ENCODE measurements at places on chromosomes 3 and 15. TPM values are rescaled to one million over a fixed set of nuclear protein-coding genes. Genes with fewer than 3 reads are reported as not detected.

DNA sequence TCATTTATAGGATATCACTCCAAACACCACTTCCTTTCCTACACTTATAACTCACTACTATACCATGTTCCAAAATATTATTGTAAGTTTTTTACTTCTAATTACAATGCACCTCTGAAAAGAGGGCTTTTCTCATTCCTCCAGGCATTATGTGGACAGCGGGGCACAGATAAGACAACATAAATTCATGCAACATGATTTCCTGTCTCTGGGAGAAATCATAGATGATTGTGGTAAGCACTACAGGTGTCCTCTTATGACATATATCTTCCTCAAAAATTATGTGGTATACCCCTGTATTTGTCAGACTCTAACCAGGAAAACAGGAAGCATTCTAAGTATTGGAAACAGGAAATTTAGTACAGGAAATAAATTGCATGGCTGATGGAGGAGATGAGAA lies 45.7 kb upstream of the INO80 start:
- H3K27me3 ChIP-seq, result peaks cover 2% of the 10 kb centered on the region
- no peaks in the 10 kb centered on the region for H3K4me1 ChIP-seq
- no peak overlapping the region for H3K27ac ChIP-seq
- no peak for DNase-seq
- H3K36me3 ChIP-seq, result no peaks in the 10 kb centered on the region

DNA sequence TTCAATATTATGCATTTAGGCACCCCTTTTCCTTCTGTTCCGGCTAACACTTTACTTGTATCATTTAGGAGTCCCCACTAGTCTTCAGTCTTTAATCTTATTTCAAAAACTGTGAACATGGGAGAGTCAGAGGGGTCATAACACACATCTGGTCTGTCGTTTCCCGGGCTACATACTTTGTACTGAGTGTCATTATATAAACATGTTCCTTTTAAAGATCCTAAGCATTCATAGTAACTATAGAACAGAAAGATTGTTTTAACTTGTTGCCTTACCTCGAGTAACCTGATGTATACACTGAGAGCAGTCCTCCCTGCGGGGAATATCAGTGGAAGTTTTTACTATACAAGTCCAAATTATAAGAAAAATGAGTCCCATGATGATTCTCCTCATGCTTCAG lies 78.2 kb upstream of the VEPH1 start:
- no peak overlapping the region for H3K27ac ChIP-seq
- DNase-seq, result no peak
- H3K36me3 ChIP-seq, result no peaks in the 10 kb centered on the region
- H3K4me1 ChIP-seq, result no peaks in the 10 kb centered on the region
- no peak overlapping the region for H3K4me3 ChIP-seq

DNA sequence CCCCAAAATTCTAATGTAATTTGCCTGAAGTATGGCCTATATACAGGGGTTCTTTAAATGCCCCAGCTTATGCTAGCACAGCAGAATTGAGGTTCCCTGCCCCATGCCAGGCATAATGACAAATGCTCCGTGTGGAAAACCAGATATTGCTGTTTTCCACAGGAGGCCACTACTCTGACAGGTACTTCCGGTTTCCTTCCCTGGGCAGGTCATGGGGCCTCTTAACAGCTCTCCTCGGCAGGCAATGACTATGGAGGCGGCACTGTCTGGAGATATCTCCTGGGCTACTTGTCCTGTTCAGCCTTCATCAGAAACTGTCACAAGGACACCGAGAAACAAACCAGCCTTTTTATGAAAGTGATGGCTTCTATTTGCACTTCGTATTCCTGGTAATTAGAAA lies 54.8 kb downstream of the SLC7A14 start:
- DNase-seq, result no peak
- no peak overlapping the region for H3K27ac ChIP-seq
- no peaks in the 10 kb centered on the region for H3K36me3 ChIP-seq
- H3K4me1 ChIP-seq, result no peaks in the 10 kb centered on the region
- peaks cover 7% of the 10 kb centered on the region for H3K27me3 ChIP-seq

DNA sequence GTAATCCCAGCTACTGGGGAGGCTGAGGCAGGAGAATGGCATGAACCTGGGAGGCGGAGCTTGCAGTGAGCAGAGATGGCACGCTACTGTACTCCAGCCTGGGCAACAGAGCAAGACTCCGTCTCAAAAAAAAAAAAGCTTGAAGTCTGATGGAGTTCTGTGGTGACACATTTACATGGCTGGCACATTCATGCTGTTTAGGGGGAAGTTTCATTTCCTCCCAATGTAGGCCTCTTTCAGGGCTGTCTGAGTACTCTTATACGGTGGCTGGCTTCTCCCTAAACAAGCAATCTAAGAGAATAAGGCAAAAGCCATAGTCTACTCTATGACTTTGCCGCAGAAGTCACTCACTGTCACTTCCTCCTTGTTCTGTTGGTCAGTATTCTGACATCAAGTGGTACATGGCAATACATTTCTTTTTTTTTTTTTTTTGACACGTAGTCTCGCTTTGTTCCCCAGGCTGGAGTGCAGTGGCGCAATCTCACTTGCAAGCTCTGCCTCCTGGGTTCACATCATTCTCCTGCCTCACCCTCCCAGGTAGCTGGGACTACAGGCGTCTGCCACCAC lies 41.2 kb downstream of the OIP5 start:
- H3K4me3 ChIP-seq, result peak overlapping the region; percentile 57
- peak overlapping the region; percentile 89 for H3K27ac ChIP-seq
- no peaks in the 10 kb centered on the region for H3K27me3 ChIP-seq
- peak; percentile 25 for DNase-seq
- H3K36me3 ChIP-seq, result peaks cover 41% of the 10 kb centered on the region

GRCh38 chr3:156751461-156752025 lies 74.6 kb upstream of the LEKR1 start:
- H3K4me3 ChIP-seq, result no peak overlapping the region
- DNase-seq, result no peak
- no peak overlapping the region for H3K27ac ChIP-seq

DNA sequence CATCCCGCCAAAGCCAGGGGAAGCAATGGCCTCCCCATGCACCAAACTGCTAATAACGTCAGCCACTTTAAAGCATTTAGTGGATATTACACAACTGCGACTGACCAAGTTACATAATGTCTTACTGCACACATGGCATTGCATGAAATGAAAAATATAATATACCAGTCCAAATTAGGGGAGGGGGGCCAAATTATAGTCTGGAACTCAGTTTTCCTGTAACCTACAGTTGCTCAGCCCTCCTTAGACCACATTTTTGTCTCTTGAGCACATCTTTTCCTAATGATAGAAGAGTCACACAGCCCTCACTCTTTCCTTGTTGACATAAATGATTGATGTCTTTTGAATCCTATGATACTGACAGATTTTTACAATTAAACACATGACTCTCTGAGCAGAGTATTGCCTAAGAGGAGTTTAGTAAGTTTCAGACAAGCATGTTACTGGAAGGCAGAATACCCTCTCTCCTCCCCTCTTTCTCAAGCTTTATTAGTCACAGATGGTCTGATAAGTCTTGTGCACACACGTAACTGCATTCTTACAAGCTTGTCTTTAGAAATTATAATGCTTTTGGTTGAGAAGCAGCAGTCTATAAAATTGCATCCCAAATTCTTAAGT lies 1.1 kb upstream of the PLD1 start:
- no peak for DNase-seq
- H3K27ac ChIP-seq, result no peak overlapping the region
- no peak overlapping the region for H3K4me3 ChIP-seq

DNA sequence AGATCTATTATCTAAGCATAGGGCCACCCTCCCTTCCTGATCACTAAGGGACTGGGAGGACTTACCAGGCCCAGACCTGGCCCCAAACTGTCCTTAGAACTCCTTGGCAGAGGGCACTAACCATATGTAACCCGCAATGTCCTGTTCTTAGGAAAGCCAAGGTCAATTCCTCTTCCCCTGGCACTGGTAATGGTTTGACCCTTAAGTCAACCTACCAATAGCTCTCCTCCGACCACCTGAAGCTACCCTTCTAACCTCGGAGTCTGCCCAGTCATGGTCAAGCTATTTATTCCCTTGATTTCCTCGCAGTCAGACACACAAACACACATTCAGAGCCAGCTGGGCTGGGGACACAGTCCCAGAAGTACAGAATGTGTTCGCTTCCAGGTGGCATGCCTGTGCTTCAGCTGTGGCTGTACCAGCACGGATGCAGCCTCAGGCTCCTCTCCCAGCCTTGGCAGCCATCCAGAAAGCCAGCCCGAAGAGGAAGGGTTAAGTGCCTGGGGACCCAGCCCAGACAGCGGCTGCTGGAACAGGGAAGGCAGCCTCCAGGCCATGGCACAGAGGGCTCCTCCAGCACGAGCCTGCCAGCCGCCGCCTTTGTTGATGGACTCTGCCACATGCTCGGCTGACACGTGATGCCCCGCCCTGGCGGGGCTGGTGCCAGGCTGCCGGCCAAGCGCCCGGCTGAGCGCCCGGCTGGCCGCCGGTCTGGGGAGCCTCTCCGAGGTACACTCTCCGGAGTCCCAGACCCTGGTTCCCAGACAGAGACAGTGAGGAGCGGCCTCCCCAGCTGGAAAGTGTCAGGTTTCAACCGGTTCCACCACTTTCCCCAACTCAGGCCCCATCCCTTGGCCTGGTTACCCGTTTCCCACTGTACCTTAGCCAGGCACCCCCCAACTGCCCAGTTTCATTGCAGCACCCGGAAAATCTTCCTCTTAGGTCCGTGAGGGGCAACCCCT lies 5.5 kb downstream of the BMF start:
- peaks cover 85% of the 10 kb centered on the region for H3K36me3 ChIP-seq
- no peak for DNase-seq

- H3K4me3 ChIP-seq, result no peak overlapping the region
- H3K4me1 ChIP-seq, result no peaks in the 10 kb centered on the region
- H3K27me3 ChIP-seq, result no peaks in the 10 kb centered on the region
- no peak overlapping the region for H3K27ac ChIP-seq
- no peak for DNase-seq
Observed at GRCh38 chr3:65871305-65872141, 167.2 kb downstream of the MAGI1 start.

DNA sequence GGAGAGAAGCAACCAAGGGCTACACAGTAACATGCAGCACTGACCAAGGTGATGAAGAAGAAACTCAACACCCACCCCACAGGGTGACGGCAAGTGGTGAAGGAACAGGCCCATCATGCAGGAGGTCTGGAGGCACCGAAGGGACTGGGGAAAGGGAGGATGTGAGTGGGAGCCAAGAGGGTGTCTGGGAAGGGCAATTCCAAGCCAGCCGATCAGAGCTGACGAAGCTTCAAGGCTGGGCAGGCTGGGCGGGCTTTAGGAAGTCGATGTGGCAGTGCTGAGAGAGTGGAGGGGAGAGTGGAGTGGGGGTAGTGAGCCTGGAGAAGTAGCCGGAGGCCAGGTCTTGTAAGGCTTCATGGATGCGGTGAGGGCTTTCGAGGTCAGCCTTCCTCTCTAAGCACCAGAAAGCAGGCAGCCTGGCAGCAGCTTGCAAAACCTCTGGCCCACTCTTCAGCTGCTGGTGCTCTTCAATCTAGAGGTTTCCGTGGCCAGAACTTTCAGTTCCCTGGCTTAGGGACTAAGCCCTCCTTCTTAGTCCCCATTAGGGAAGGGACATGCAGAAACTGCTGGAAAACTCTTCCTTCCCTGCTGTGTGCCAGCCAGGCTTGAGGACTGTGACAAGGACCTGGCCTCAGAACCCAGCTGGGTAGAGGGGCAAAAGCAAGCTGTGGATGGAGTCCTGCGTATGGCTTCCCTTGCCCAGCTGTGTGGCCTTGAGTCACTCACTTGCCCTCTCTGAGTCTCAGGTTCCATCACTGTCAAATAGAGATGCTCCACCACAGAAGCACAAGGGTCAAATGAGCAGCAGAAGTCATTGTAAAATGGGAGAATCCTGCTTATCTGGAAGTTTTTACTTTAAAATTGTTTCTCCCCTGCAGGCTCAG lies 72.1 kb downstream of the TLE3 start:
- H3K4me3 ChIP-seq, result no peak overlapping the region
- H3K4me1 ChIP-seq, result peaks cover 32% of the 10 kb centered on the region
- H3K27ac ChIP-seq, result no peak overlapping the region
- no peaks in the 10 kb centered on the region for H3K36me3 ChIP-seq

DNA sequence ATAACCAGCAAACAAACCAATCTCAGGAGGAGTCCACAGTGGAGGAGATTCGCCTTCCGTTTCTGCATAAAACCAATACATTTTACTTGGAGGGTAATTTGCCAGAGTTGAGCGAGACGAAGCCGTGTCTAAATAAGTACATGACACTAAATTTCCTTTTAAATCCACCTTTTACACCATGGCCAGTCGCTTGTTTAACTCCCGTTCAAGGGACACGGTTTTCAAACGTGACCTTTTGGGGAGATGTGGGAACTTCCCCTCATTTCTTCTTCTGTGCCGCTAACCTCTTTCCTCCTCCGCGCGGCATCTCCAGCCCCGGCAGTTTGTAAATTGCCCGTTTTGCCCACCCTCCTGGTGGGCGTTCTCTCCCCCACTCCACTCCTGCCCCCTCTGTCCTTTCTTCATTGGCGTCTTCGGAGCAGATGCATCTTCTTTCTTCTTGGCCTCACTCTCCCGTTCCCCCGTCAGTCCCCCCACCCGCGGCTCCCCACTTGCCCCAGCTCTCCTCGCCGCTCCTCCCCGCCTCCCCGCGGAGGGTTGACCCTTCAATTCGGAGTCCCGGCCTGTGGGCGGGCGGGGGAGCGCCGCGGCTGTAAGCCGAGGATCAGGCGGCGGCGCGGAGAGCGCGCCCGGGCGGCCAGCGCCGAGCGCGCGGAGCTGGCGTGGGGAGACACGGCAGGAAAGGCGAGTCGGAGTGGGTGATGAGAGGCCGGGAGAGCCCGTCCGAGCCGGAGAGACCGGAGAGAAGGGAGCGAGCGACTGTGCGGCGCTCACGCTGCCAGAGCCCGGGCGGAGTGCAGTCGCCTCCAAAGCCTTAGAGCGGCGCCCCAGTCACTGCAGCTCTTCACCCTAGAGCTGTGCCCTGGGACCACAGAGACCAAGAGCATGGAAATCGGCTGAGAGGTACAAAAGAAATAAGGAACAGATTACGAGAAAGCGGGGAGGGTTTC lies at the start of gene NLGN1:
NLGN1 (plus strand) TSS at position 584 of the 950 bp plus-strand sequence.
- H3K36me3 ChIP-seq, result no peaks in the 10 kb centered on the region
- peaks cover 54% of the 10 kb centered on the region for H3K27me3 ChIP-seq
- DNase-seq, result no peak
- H3K4me1 ChIP-seq, result peaks cover 22% of the 10 kb centered on the region
- H3K4me3 ChIP-seq, result peak within 1 kb of the TSS; percentile 26
- no peak within 1 kb of the TSS for H3K27ac ChIP-seq

DNA sequence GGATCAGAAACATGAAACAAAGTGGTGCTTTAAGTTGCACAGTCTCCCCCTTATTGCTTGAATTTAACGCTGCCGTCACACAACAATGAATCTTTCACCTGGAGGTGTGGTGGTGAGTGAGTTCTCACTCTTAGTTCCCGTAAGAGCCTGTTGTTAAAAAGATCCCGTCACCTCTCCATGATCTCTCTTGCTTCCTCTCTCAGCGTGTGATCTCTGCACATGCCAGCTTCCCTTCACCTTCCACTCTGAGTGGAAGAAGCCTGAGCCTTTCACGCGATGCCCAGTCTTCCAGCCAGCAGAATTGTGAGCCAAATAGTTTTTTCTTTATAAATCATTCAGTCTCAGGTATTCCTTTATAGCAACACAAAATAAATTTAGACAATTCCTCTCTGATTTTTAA lies 136.7 kb upstream of the CHL1 start:
- no peak overlapping the region for H3K27ac ChIP-seq
- no peak overlapping the region for H3K4me3 ChIP-seq
- peaks cover 3% of the 10 kb centered on the region for H3K27me3 ChIP-seq

The GPR149 gene
- not detected for total RNA-seq

The ADAMTS9 gene
- not detected for total RNA-seq

The ESYT3 gene
- not detected for total RNA-seq

Data from activated B cell treated with CpG ODN at 0.5 μM for 24 hours (primary cell).